ENCODE measurements at places on chromosomes 13 and 19.

- no peak for DNase-seq
Observed at GRCh38 chr13:51581148-51581820, 3.0 kb upstream of the WDFY2 start.

DNA sequence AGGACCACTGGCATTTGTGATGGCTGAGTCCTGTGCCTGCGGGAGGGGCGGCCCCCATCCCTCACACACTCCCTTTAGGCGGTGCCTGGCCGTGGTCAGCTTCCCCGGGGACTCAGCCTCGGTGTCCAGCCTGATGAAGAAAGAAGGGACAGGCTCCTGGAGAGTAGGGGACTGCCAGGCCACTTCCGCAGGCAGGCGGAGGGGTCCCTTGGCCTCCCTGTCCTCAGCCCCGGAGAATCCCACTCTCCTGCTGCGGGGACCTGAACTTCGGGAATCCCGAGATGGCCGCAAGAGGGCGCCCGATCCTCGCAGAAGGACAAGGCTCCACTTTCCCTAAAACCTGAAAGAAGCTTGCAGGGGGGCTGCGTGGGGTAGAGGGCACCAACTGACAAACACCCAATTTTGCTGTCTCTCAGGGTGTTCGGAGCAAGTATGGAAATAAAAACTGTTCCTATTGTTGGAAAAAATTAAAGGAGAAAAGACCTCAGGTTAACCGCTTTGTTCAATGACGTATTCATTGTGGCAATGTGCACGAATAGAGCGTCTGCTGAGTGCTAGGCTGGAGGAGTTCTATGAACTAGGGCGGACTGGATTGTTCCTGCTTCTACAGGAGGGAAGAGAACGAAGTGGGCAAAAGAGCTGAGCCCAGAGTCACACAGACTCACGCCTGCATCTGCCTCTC is 297.3 kb downstream of the ZNF536 start:
- no peak for DNase-seq

- DNase-seq = no peak
Observed at GRCh38 chr13:112212533-112212932, 145.6 kb downstream of the SOX1 start.

- DNase-seq = no peak
Observed at GRCh38 chr13:110411688-110412059, 104.6 kb downstream of the COL4A2 start.

DNA sequence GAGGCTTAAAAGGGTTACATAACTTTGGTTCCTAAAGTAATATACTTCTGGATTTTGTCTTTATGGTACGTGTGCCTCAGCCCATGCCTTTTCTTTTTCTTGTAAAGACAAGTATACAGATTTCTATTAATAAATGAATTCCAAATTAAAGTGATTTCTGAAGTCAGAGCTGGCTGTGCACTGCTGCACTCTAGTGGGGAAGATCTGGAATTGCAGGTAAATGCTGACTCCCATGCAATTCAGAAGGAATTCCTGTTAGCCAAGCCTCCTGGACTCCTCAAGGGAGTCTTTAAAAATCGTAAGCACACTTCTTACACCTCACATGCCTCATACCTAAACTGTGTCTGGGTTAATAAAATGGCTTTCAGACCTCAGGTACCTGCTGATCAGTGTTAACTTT is 118.4 kb upstream of the SLC7A1 start:
- no peak for DNase-seq

- DNase-seq = no peak
Observed at GRCh38 chr13:37138169-37138568, 32.7 kb upstream of the CSNK1A1L start.

DNA sequence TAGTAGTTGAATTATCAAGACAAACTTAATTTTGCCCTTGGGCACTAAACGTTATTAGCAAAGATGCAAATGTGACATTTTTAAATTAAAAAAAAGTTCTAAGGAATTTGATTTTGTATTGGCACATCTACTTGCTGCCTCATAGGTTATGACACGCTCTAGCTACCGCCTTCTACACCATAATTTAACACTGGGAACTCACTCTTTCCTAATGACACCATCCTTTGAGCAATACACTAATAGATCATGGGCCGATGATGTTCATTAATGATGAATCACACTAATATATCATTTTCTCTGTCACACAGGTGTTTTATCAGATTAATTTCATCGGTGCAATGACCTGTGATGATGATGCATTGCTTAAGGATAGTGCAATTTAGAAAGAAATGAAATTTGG is 528.8 kb upstream of the PCDH9 start:
- DNase-seq = no peak

GRCh38 chr13:29594303-29594709 is 1.2 kb downstream of the SLC7A1 start:
- peak; percentile 42 for DNase-seq

- no peak for DNase-seq
Observed at GRCh38 chr13:80740071-80740470, 399.1 kb upstream of the SPRY2 start.

- no peak for DNase-seq
Observed at GRCh38 chr13:76538004-76538403, 348.2 kb downstream of the KCTD12 start.

DNA sequence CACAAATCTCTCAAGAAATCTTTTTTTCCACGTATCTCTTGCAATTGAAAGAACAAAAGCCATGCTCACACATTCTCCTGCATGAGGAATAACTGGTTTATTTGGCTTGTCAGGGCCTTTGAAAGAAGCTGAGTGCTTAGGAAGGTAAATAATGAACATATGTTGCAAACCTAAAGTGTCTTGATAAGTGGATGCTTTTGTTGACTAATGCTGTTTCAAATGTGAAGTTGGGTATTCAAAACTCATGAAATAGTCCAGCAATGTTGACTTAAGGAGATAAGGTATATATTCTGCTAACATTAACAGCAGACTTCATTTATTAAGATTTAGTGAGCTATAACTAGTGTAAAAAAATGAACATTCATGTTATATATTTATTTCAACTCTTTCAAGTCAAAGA is 1792.7 kb upstream of the MIR17HG start:
- no peak for DNase-seq

DNA sequence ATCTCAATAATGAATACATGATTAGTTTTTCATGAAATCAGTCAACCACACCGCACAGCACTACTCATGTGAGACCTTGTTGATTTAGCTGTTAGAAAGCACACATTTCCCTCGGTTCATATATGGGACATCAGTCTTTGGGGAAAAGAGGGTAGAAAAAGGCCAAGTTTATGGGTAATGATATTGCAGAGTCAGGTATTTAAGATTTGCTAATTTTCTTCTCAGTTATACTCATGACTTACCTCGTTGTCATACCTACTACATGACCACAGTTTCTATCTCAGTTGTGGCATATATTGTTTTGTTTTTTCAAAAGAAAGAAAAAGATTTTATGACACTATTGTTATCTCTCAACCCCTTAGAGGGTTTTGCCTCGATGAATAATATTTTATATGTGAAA is 165.6 kb downstream of the POU4F1 start:
- no peak for DNase-seq

DNA sequence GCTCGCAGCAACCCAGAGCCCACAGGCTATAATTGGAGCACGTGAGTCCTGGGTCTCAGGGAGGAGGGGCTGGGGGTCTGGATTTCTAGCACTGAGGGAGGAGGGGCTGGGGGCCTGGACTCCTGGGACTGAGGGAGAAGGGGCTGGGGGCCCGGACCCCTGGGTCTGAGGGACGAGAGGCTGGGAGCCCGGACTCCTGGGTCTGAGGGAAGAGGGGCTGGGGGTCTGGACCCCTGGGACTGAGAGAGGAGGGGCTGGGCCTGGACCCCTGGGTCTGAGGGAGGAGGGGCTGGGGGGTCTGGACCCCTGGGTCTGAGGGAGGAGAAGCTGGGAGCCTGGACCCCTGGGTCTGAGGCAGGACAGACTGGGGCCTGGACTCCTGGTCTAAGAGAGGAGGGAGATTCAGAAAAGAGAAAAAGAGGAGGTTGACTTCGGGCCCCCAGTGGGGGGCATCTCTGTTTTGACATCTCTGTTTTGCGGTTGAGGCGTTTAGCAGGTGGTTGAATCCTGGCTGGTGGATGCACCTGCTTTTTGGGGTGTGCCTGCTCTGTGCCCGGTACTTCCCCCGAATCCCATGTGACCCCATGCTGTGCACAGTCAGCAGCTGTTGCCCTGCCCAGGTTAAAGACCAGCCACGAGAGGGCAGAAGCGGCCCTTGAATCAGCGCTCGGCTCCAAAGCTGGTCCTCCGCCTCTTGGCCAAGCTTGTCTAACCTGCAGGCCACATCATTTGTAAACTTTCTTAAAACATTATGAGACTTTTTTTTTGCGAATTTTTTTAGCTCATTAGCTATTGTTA is 10.5 kb downstream of the PVR start:
- no peak for DNase-seq

- DNase-seq = no peak
Observed at GRCh38 chr19:3268326-3268725, 43.9 kb downstream of the CELF5 start.

DNA sequence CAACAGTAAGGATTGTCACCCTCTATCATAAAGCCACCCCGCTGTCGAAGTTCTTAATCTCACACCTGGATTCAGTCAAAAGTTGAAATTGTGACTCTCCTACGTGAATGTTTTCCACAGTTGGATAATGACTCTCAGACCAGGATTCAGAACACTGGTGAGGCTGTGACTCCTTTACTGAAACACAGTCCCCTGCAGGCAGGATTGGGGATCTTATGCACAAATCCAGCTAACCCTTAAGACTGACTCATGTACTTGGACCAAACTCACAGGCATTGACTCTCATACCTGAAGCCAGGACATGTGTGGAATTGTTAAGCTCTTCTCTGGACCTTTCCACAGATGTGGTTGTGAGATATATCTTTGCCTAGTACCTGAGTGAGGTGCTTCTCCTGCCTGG is 46.8 kb downstream of the ZNF85 start:
- DNase-seq = no peak
